ENCODE measurements at places on chromosomes 7 and 10.

DNA sequence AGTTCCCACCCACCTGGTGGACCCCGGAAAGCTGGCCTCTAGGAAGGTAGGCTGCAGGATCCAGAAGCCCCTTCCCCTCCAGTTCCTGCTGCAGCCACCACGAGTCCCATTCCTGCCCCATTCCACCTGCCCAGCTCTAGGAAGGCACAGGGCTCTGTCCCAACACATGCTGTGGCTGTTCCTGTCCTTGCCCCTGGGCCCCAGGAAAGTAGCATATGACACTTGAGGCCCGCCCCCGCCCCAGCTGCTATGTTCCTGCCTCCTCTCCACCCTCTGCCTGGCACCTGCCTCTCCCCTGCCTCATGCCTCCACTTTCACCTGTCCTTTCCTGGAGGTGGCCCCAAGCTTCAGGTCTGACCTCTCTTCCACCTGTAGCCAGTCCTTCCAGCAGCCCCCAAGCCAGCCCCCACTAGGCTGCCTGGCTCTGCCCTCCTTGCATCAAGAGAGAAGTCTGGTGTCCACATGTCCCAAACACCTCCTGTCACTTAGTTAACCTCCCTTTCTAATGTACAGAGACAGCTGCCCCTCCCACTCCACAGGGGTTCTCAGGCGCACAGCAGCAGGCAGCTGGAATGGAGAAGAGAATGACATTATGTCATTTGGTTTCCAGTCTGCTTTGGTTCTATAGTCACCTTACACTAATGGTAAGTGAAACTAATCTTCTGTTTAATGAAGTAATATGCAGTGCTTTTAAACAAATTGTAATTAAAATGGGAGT, 22.7 kb downstream of the YKT6 start:
- no peak for DNase-seq

DNA sequence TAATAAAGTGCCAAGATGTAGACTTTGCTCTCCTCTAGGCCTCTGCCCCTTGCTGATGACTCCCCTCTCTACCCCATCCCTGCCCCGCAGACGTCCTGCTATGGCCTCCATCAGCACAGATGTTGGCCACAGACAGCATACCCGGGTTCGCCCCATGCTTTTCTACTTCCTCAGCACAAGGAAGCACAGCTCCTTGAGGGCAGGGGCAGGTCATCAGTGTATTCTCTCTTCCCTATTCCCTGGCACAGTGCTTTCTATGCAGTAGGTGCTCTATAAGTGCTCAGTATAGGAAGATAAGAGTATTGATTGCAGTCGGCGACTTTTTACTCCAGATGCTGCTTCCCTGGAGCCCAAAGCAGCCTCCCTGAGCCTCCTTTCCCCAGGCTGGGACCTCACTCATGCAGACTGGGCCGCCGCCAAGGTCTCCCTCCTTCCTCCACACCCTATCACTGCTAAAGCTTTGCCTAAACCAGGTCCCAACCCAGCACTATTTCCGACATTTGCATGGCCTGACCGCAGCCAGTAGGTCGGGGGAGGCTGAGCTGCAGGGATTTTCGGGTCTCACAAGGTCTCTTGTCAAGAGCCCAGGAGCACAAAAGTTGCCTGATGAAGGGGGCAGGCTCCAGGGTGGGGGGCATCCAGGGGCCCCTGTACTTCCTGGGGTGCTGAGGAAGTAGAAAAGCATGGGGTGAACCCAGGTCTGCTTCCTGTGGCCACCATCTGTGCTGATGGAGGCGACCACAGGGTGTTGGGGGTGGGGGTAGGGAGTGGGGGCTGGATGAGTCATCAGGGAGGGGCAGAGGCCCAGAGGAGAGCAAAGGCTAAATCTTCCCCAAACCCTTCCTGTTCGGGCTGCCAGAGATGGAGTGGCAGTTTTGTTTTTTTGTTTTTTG, 8.0 kb downstream of the CALHM3 start:
- peak; percentile 53 for DNase-seq

GRCh38 chr10:94052866-94053791, 59.4 kb downstream of the PLCE1 start:
- no peak for DNase-seq

DNA sequence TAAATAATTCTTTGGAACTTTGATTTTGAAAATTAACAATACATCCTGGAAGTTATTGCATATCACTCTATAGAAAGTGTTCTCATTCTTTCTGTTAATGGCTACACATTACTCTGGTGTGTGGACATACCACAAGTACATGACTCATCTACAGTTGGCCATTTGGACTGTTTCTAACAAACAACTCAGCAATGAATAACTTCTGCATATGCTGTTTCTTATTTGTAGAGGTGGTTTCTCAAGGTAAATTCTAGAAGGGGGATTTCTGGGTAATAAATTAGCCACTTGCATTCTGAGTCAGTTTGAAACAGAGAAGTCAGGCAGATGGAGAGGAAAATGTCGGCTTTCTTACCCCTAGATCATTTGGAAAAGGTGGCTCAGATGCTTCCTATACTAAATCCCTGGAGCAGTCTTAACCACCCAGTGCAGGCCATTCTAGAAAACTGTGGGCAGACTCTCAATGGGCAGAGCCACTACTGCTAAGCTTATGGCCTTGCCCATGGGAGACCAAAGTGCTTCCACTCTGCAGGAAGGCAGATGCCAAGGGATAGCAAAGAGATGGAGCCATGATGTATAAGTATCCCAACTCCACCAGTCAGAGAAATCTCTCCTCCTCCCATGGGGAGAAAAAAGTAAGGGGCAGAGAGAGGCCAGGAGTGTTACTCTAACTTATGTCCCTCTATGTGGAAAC, 194.0 kb upstream of the PLPP4 start:
- DNase-seq, result no peak

- DNase-seq, result no peak
These were observed 493.9 kb upstream of the IGFBP3 start for GRCh38 chr7:46414946-46415345.

- DNase-seq, result no peak
These were observed 20.0 kb upstream of the ZNF438 start for GRCh38 chr10:31051703-31052102.

DNA sequence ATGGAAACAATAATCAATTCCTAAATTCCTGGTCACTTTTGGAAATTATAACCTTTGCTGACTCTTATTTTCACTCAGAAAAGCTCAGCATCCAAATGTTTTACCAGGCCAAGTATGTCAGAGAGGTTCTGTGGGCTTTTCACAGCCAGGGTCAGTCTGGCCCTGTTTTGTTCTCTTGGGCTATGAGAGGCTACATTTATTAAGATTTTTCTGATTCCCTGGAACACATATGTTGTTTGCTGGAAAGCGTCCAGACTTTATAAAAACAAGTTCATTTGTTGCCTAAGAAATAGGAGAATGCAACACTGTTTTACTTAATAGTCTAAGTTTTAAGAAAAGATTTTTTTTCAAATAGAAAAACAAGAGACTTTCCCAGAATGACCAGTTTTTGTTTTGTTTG, 238.4 kb upstream of the PLXDC2 start:
- DNase-seq, result no peak

DNA sequence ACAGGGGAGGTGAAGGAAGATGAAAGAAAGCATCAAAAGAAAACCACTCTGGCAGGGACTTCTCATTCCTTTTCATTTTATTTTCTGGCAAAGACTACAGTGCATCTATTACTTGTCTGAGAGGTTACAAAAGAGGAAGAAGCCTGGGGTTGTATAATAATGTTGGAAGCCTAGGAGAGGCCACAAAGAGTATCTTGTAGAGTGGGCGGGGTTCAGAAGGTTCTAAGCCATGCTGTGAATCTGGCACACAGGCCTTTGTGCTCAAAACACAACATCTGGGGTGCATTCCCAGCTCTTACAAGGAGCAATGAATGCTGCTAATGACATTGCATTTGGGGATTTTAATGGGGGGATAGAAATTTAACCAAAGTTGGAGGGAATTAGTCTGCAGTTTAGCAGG, 49.4 kb downstream of the MRPL32 start:
- DNase-seq, result no peak

GRCh38 chr7:34015651-34016050, 110.3 kb downstream of the BMPER start:
- no peak for DNase-seq

GRCh38 chr10:80489371-80490112, 35.4 kb downstream of the TSPAN14 start:
- DNase-seq, result no peak

DNA sequence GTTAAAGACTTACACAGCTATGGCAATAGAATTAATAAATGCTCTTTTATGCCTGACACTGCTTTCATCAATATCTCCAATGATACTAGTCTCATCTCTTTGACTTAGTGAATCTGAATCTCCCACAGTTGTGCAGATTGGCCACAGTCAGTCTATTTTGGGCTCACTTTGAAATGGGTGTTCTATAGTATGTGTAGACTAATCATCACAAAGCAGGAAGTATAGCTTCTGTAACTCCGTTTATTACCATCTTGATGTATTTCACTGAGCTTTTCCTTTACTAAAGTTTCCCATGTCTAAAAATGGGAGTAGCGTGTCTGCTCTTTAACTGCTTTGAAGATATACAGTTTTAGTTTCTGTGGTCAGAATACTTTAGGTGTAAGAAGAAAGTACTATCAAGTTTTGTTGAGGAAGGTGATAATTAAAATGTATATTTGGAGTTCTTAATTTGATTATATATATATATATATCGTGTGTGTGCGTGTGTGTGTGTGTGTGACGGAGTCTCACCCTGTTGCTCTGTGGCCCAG, 70.1 kb downstream of the ST7 start:
- DNase-seq, result no peak

DNA sequence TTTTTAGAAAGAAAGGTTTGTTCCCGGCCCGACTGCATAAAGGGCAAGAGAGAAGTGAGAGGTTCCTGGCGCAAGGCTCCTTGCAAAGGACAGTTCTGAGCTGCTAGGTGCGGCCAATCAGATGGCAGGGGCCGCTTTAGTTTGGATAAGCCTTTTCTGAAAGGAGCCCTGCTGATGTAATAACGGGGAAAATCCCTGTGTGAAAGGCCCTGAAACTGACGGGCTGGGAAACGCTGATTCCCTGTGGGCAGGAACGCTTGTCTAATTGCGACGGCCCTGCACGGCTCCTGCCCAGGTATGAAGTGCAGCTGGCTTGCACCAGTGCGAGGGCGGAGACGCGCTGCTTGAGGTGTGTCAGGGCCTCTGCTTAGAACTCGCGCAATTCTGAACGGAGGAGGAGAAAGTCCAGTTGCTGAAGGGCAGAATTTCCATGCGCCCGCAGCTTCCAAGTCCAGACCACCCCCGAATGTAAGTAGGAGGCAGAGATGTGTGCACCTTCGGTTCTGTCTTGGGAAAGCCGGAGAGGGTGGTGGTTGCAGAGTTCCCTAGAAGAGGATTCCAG, 30.5 kb downstream of the TACC2 start:
- DNase-seq, result no peak

GRCh38 chr7:22150221-22150620, 204.5 kb upstream of the CDCA7L start:
- DNase-seq, result no peak

- no peak for DNase-seq
These were observed 205.2 kb downstream of the FAM107B start for GRCh38 chr10:14569274-14570060.

GRCh38 chr10:101136007-101136707, 5.1 kb downstream of the TLX1 start:
- no peak for DNase-seq

- no peak for DNase-seq
These were observed 7.8 kb downstream of the LIPF start for GRCh38 chr10:88672041-88672440.

DNA sequence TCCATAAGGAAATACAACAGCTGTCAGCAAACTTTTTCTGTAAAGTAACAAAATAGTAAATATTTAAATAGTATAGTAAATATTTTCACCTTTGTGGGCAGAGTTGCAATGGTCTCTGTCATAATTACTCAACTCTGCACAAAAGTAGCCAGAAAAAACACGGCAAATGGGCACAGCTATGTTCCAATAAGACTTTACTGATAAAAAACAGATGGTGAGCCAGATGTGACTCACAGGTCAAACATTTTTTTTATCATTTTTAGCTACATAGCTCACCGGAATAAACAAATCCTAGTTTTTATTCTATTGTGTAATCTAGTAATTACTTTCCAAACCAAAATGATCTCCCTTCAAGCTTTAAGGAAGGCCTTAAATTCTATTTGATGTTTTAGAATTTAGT, 55.3 kb downstream of the NCAPG2 start:
- DNase-seq, result no peak

DNA sequence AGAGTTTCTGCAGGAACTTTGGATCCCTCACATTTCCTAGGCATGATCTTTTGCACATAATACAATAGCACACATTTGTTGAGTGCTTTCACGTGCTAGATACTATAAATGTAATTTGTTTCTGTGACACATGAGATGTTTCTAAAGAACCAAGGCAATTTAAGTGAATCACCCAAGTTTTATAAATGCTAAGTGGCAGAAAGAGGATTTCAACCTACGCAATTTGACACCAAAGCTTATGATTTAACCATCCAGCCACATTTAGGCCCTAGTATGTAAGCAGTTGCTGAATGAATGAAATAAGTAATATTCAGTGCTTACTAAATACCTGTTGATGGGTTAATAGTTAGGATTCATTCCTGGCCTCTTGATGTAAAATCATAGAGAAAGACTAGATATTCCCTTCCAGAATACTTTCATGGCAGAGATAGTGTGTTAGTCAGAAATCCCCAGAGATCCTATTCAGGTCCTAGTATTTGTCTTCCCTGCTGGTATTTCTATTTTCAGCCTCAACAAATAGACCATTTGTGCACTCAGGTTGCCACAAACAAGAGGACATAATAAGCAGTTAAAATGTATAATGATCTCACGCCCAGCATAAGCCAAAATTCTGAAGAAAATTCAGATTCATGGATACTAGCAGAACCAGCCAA, 572.6 kb downstream of the IPMK start:
- no peak for DNase-seq

GRCh38 chr7:32496052-32496813, 944 bp downstream of the AVL9 start:
- no peak for DNase-seq

- no peak for DNase-seq
These were observed 18.7 kb downstream of the ZNF316 start for GRCh38 chr7:6655636-6656385.
